ENCODE measurements at places on chromosomes 5 and 9. TPM values are rescaled to one million over a fixed set of nuclear protein-coding genes. Genes with fewer than 3 reads are reported as not detected.

SOHLH1 gene
- total RNA-seq, result not detected

TUSC1 gene
- not detected for total RNA-seq

TICAM2 gene
- total RNA-seq, result 0.15 TPM

CDKN2A gene
- total RNA-seq, result 2.2 TPM

FOXD4L4 gene
- total RNA-seq, result not detected

STK32A gene
- not detected for total RNA-seq

GABRB2 gene
- not detected for total RNA-seq

NREP gene
- total RNA-seq, result 7.7 TPM

PCDHGA5 gene
- total RNA-seq, result 0.06 TPM

ZSWIM6 gene
- 6.5 TPM for total RNA-seq

DPYSL3 gene
- total RNA-seq, result 0.10 TPM

RHOBTB3 gene
- total RNA-seq, result 0.67 TPM

GPR150 gene
- 0.38 TPM for total RNA-seq

PAEP gene
- not detected for total RNA-seq

GRXCR2 gene
- total RNA-seq, result not detected

RFK gene
- 14.5 TPM for total RNA-seq

PCDHA10 gene
- total RNA-seq, result not detected

CKS2 gene
- 297 TPM for total RNA-seq

SCGB3A2 gene
- total RNA-seq, result not detected

LCN12 gene
- total RNA-seq, result 0.73 TPM

GOLM1 gene
- total RNA-seq, result 5.9 TPM

CDC20B gene
- total RNA-seq, result 0.08 TPM

ZBTB34 gene
- total RNA-seq, result 5.5 TPM

NXNL2 gene
- total RNA-seq, result not detected

GRM6 gene
- not detected for total RNA-seq

SPATA31E1 gene
- not detected for total RNA-seq

LRRC19 gene
- not detected for total RNA-seq

PCDHB14 gene
- total RNA-seq, result not detected

RMRP gene
- 9,117 TPM for total RNA-seq

IL9 gene
- total RNA-seq, result 9.6 TPM

PGM5 gene
- not detected for total RNA-seq

HTR4 gene
- not detected for total RNA-seq

FBP2 gene
- not detected for total RNA-seq

FABP6 gene
- total RNA-seq, result not detected

PKD2L2 gene
- not detected for total RNA-seq

LECT2 gene
- total RNA-seq, result not detected

All from activated CD8-positive, alpha-beta memory T cell treated with anti-CD3 and anti-CD28 coated beads for 36 hours (primary cell).